Fibroblast of skin of left biceps (primary cell): ENCODE measurements at places on chromosomes 4 and X.

GRCh38 chr4:61428950-61429349, 228.8 kb downstream of the ADGRL3 start:
- DNase-seq = no peak

- DNase-seq = no peak
Measured at GRCh38 chr4:82594456-82594855, 32.7 kb upstream of the TMEM150C start.

GRCh38 chrX:72238183-72238582, 644 bp downstream of the ERCC6L start:
- DNase-seq = no peak

DNA sequence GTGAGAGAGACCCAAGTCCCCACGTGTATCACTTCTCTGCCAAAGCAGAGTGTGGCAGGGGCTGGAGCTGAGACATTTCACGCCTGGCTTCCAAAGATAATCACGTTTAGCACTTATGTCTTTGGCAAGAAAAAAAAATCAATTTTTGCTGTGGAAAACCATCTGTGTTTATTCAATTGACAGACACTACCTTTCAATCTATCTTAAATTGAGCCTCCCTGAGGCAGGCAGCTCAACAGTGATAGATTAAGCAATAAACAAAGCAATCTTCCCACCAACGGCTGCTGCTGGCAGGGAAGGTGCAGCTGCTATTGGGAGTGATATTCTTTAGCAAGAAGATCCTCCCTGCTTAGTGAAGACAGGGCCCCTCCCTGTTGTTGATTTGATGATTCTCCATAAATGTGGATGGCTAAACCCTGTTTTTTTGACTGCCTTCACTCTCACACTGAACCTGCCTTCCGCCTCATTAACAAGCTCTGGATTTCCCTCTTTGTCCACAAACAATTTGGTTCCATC, 11.6 kb upstream of the MAGEB17 start:
- no peak for DNase-seq

GRCh38 chr4:112348488-112349158, 51.5 kb downstream of the ALPK1 start:
- no peak for DNase-seq
